ENCODE measurements at places on chromosomes 6 and 20. TPM values are rescaled to one million over a fixed set of nuclear protein-coding genes. Genes with fewer than 3 reads are reported as not detected.

The OR2W1 gene
- total RNA-seq: not detected

The TAAR5 gene
- total RNA-seq: not detected

GRCh38 chr20:39630215-39630908, 668.2 kb downstream of the DHX35 start:
- no peaks in the 10 kb centered on the region for H3K36me3 ChIP-seq
- H3K27me3 ChIP-seq: no peaks in the 10 kb centered on the region
- no peak overlapping the region for H3K4me3 ChIP-seq

GRCh38 chr6:70338775-70339174, 35.9 kb upstream of the COL9A1 start:
- no peaks in the 10 kb centered on the region for H3K27me3 ChIP-seq
- H3K4me3 ChIP-seq: no peak overlapping the region
- H3K27ac ChIP-seq: no peak overlapping the region
- no peaks in the 10 kb centered on the region for H3K36me3 ChIP-seq

GRCh38 chr6:161003336-161003735, 11.8 kb downstream of the MAP3K4 start:
- H3K36me3 ChIP-seq: no peaks in the 10 kb centered on the region
- no peak overlapping the region for H3K4me3 ChIP-seq
- H3K4me1 ChIP-seq: peaks cover 6% of the 10 kb centered on the region
- DNase-seq: no peak
- H3K27me3 ChIP-seq: no peaks in the 10 kb centered on the region

The ENPP5 gene
- 3.3 TPM for total RNA-seq

DNA sequence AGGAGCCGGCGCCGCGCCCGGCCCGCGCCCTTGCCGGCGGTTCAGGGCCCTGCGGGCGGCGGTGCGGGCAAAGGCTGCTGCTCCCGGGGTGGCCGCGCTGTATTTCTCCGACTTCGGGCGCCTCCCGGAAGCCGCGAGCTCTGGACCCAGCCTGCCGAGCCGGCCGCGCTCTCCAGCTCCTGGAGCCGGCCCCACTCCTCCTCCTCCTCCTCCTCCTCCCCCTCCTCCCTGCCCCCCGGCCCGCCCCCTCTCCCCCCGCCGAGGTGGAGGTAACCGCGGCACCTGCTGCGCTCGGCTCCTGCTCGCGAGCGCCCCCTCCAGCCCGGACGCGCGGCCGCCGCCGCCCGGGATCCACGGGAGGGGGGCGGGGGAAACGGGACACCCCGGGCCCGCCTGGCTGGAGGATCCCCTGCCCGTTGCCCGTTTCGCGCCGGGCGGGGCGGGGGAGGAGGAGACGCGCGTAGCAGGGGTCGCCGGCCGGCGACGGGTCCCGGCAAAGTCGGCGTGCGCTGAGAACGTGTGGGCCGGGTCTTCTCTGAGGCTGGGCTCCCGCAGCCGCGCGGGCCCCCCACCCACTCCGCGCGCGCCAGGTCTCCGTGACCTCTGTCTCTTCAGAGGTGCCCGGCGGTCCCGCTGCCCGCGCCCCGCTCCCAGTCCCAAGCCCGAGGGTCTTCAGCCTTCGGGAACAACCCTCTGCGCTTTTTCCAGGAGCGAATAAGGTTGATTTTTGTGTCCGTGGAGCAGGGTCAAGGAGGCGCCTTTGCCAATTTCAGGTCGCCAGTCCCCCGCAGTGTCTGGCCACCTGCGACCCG, at the start of gene SLC22A23:
Gene SLC22A23, minus strand, starts transcription at position 153 of the 812 bp plus-strand sequence. CDS start 491 bp downstream, outside the sequence.
- H3K4me3 ChIP-seq: peak within 1 kb of the TSS; percentile 74
- DNase-seq: peak; percentile 85
- peaks cover 4% of the 10 kb centered on the region for H3K4me1 ChIP-seq
- H3K27me3 ChIP-seq: peaks cover 5% of the 10 kb centered on the region

DNA sequence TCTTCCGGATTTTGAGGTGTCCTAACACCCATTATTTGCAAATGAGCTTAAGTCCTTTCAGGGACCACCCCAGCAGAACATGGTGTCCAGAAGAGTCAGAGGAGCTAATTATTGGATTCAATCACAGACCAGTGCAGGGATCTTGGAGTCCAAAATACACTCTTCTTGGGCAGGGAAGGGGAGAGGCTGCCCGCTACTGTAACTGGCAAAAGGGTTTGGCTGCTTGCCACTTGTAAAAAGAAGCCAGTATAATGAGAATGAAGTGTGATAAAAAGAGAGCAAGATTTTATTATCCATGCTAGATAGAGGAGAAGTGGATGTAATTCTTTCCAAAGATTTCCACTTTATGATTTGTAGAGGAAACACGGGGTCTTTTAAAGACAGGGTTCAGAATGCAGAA, 19.3 kb downstream of the SPINT3 start:
- peaks cover 5% of the 10 kb centered on the region for H3K27me3 ChIP-seq
- no peaks in the 10 kb centered on the region for H3K36me3 ChIP-seq
- H3K4me3 ChIP-seq: no peak overlapping the region

- H3K27ac ChIP-seq: no peak overlapping the region
- H3K36me3 ChIP-seq: no peaks in the 10 kb centered on the region
- H3K4me1 ChIP-seq: peaks cover 38% of the 10 kb centered on the region
- no peak for DNase-seq
- H3K27me3 ChIP-seq: no peaks in the 10 kb centered on the region
Observed at GRCh38 chr6:116388924-116389323, 18.2 kb downstream of the DSE start.

The RAD21L1 gene
- total RNA-seq: not detected

GRCh38 chr6:22099231-22099630, 197.6 kb downstream of the PRL start:
- DNase-seq: no peak
- H3K4me3 ChIP-seq: no peak overlapping the region
- no peaks in the 10 kb centered on the region for H3K4me1 ChIP-seq
- H3K36me3 ChIP-seq: no peaks in the 10 kb centered on the region
- H3K27ac ChIP-seq: no peak overlapping the region

The E2F1 gene
- not detected for total RNA-seq

GRCh38 chr6:132362442-132363185, 38.7 kb downstream of the MOXD1 start:
- no peaks in the 10 kb centered on the region for H3K4me1 ChIP-seq
- no peaks in the 10 kb centered on the region for H3K27me3 ChIP-seq
- DNase-seq: no peak
- no peak overlapping the region for H3K4me3 ChIP-seq

GRCh38 chr6:47512872-47513271, 35.3 kb downstream of the CD2AP start:
- DNase-seq: no peak
- no peak overlapping the region for H3K4me3 ChIP-seq
- peaks cover 34% of the 10 kb centered on the region for H3K4me1 ChIP-seq
- no peaks in the 10 kb centered on the region for H3K36me3 ChIP-seq
- no peak overlapping the region for H3K27ac ChIP-seq

The ADGRF1 gene
- total RNA-seq: not detected

DNA sequence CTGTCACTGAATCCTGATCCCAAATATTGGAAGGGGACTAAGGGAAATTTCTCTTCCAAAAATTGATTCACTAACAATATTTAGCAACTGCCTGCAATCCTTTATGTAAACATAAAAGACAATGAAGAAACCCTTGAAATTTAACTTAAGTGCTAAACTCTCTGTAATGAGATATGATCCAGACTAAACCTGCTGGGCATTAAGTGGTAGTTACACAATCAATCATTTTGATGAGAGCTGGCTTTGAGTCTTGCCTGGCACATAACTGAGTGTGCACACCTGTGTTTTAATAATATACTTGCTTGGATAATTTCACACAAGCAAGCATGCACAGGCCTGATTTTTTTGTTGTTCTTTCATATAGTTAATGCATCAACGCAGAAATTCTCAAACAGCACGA, 9.8 kb upstream of the ZFP64 start:
- no peak for DNase-seq
- no peaks in the 10 kb centered on the region for H3K4me1 ChIP-seq
- H3K27me3 ChIP-seq: no peaks in the 10 kb centered on the region
- no peak overlapping the region for H3K27ac ChIP-seq
- H3K36me3 ChIP-seq: no peaks in the 10 kb centered on the region

GRCh38 chr6:80282913-80283554, 176.6 kb downstream of the BCKDHB start:
- H3K27me3 ChIP-seq: no peaks in the 10 kb centered on the region
- H3K27ac ChIP-seq: no peak overlapping the region
- DNase-seq: no peak

DNA sequence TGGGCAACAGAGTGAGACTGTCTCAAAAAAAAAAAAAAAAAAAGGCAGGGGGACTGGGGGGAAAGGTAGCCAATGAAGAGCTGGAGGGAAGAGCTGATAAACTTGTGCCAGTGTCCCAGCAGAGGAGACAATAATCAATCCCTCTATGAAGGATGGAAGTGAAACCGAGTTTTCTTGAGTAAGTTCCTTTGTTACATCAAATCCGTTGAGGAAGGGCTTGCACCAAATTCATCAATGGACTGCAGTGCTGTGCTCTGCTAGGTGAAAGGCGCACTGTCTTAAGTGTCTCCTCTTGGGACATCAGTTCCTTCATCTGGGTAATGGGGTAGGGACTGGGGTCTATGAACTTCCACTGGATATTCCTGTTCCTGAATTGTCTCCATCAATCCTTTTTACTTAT, 3.0 kb upstream of the CRIP3 start:
- no peaks in the 10 kb centered on the region for H3K4me1 ChIP-seq
- no peak overlapping the region for H3K4me3 ChIP-seq
- no peak for DNase-seq
- no peak overlapping the region for H3K27ac ChIP-seq

DNA sequence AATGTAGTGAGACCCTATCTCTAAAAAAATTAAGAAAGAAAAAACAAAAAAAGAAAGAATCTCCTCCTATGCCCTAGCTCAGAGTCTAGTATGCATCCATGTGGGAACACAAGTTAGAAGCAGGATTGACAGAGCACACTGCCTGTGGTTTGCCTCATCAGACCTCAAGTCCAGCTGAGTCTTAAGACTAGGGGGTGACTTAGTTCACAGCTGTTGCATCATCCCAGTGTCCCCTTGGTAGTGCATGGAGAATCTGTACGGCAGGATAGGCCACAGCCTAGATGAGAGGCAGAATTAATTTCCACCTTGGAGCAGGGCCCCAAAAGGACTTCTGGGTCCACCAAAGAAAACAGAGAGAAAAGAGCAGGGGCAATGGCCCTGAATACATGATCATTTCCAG, 13.7 kb downstream of the PNPLA1 start:
- no peaks in the 10 kb centered on the region for H3K4me1 ChIP-seq
- H3K4me3 ChIP-seq: no peak overlapping the region
- H3K27me3 ChIP-seq: peaks cover 35% of the 10 kb centered on the region
- DNase-seq: no peak

Data from transverse colon (tissue), 4 donors.